ENCODE measurements at places on chromosomes 4 and X. TPM values are rescaled to one million over a fixed set of nuclear protein-coding genes. Genes with fewer than 3 reads are reported as not detected.

Gene PLP1
- total RNA-seq, result 25.8 TPM

Gene MGAT4D
- not detected for total RNA-seq

Gene CD99
- 337 TPM for total RNA-seq

Gene FAM9C
- total RNA-seq, result not detected

Gene PPARGC1A
- 130 TPM for total RNA-seq

Gene MAGEB10
- total RNA-seq, result not detected

Gene AKAP14
- not detected for total RNA-seq

Gene ATP1B4
- 0.25 TPM for total RNA-seq

Gene ANK2
- total RNA-seq, result 377 TPM

Gene EFNB1
- total RNA-seq, result 28.0 TPM

Gene FAT1
- total RNA-seq, result 76.7 TPM

Gene GPR34
- 5.9 TPM for total RNA-seq

Measured in right cardiac atrium (tissue), 5 donors.